T-helper 17 cell (primary cell): ENCODE measurements at places on chromosomes 7 and 10. TPM values are rescaled to one million over a fixed set of nuclear protein-coding genes. Genes with fewer than 3 reads are reported as not detected.

- no peaks in the 10 kb centered on the region for H3K36me3 ChIP-seq
- no peak overlapping the region for H3K4me3 ChIP-seq
- no peak overlapping the region for H3K27ac ChIP-seq
These were observed 5.0 kb upstream of the PDK4 start for GRCh38 chr7:95601316-95601715.

DNA sequence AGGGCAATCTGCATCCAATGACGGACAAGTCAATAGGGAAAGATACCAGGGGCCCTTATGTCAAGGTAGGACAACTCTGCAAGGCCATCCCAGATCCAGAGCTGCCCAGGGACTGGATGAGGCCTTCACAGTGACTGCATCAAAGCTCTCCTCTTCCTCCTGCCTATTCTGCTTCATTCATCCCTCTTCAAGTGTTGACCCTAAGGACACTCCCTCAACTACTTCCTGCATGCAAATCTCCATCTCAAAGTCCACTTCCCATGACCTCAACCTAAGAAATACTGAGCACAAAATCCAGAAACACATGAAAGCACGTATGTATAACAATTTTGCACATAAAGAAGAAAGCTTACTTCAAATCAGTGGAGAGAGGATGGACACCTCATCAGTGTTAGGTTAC lies 182.3 kb downstream of the AVL9 start:
- DNase-seq = no peak
- H3K4me1 ChIP-seq = no peaks in the 10 kb centered on the region
- peaks cover 2% of the 10 kb centered on the region for H3K36me3 ChIP-seq
- no peak overlapping the region for H3K4me3 ChIP-seq

DNA sequence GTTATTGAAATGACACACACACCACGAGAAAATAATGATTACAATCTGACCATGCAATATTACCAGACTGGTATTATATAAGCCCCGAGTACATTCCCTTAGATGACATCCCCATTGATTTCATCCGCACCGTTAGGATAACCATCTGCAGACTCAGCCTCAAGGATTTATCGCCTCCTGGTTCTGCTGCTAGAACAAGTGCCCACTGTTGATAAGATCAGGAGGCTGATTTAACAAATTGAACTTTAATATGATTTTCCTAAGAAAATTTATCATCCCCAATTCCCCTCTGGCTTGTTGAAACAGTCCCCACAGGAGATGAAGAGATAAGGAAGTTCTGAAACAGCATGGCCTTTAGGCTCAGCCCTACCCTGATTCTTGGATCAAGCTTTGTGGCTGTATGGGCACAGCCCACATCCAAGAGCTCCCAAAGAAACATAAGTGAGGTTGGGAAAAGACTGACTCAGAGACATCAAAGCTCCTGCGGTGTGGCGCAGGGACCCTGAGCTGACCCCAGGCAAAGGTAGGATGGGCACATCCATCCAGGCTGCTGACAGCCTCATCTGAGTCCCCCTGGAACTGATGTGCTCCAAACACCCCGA lies 59.2 kb upstream of the CHCHD3 start:
- no peak overlapping the region for H3K27ac ChIP-seq
- no peaks in the 10 kb centered on the region for H3K36me3 ChIP-seq
- peaks cover 37% of the 10 kb centered on the region for H3K27me3 ChIP-seq
- no peak overlapping the region for H3K4me3 ChIP-seq
- no peak for DNase-seq

GRCh38 chr7:101950450-101951119 lies 133.2 kb downstream of the CUX1 start:
- H3K36me3 ChIP-seq = no peaks in the 10 kb centered on the region
- H3K4me1 ChIP-seq = peaks cover 15% of the 10 kb centered on the region
- no peaks in the 10 kb centered on the region for H3K27me3 ChIP-seq
- H3K27ac ChIP-seq = no peak overlapping the region
- H3K4me3 ChIP-seq = no peak overlapping the region

NUTM2A gene
- total RNA-seq = 1.0 TPM

TMEM196 gene
- total RNA-seq = not detected

HNRNPF gene
- total RNA-seq = 131 TPM

DNAJB6 gene
- total RNA-seq = 278 TPM

ARL5B gene
- 13.1 TPM for total RNA-seq

SEMA3E gene
- total RNA-seq = not detected
